ENCODE measurements at places on chromosomes 3 and 15. TPM values are rescaled to one million over a fixed set of nuclear protein-coding genes. Genes with fewer than 3 reads are reported as not detected.

DNA sequence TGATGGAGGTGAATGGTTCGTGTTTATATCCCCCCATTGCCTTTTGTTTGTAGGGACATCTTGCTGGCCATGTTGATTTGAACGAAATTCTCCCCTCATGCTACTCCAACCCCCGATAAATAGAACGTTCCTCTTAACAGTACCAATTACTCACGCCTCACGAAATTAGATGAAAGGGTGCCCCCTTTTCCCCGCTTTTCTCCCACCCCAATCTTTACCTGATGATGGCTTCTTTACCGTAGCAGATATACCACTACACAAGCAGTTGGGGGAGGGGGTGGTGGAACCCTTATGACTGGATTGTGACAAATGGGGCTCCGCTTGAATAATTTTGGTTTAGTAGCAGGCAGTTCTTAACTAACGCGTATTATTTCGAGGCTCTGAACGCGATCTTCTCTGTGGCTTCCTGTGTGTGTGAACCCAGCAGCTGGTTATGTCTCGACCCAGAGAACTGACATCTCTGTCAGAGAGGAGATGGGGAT, 1.1 kb downstream of the PIAS1 start:
- peak; percentile 53 for DNase-seq
- no peaks in the 10 kb centered on the region for H3K36me3 ChIP-seq
- H3K27ac ChIP-seq, result peak overlapping the region; percentile 70
- H3K4me3 ChIP-seq, result peak overlapping the region; percentile 93
- peaks cover 55% of the 10 kb centered on the region for H3K4me1 ChIP-seq

GRCh38 chr3:120094776-120095225, 554 bp upstream of the GSK3B start:
- no peak overlapping the region for H3K4me3 ChIP-seq
- peaks cover 27% of the 10 kb centered on the region for H3K4me1 ChIP-seq
- DNase-seq, result peak; percentile 100
- peaks cover 8% of the 10 kb centered on the region for H3K36me3 ChIP-seq
- no peak overlapping the region for H3K27ac ChIP-seq

GRCh38 chr15:25407950-25408349, 30.9 kb downstream of the UBE3A start:
- no peak for DNase-seq
- peaks cover 37% of the 10 kb centered on the region for H3K4me1 ChIP-seq
- H3K4me3 ChIP-seq, result no peak overlapping the region

Gene SSR3
- 622 TPM for total RNA-seq

DNA sequence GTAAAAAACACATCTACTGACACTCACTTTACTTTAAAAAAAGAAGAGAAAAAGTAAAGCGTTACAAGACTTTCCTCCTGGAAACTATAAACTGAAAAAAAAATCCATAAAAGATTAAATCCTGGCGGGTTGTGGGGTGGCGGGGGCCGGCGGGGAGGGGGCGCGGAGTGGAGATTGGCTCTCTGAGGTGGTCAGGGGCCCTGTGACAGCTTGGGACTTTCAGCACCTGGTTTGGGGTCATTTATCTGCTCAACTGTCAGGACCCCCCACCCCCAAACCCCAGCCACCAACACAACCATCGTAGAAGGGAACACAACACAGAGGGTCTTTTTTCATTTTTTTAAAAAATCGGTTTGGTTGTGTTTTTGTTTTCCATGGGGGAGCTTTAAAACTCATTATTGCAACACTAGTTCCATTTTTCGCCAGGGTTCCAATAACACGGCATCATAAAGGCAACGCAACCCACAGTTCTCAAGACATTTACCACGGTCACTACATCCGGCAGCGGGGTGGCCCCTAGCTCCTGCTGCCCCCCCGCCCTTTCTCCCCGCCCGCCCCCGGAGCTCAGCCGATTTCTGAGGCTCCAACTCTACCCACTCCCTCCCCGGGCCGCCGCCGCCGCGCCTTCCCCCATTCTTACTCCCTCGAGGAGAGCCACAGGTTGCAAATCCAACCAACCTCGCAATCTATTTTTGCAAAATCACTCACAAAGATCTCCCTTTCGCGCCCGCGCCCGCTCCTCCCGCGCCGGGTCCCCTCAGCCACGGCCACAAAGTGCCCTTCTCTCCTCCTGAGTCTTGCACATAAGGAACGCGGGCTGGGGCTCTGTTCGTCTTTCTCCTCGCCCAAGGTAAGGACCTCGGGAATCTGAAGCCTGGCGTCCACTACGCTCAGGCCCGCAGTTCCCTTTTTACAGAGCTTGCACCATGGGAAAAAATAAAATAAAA, 1.8 kb downstream of the BCL6 start:
- peaks cover 5% of the 10 kb centered on the region for H3K27me3 ChIP-seq
- peak overlapping the region; percentile 100 for H3K27ac ChIP-seq
- peak overlapping the region; percentile 97 for H3K4me3 ChIP-seq
- DNase-seq, result peak; percentile 17
- H3K36me3 ChIP-seq, result peaks cover 14% of the 10 kb centered on the region

DNA sequence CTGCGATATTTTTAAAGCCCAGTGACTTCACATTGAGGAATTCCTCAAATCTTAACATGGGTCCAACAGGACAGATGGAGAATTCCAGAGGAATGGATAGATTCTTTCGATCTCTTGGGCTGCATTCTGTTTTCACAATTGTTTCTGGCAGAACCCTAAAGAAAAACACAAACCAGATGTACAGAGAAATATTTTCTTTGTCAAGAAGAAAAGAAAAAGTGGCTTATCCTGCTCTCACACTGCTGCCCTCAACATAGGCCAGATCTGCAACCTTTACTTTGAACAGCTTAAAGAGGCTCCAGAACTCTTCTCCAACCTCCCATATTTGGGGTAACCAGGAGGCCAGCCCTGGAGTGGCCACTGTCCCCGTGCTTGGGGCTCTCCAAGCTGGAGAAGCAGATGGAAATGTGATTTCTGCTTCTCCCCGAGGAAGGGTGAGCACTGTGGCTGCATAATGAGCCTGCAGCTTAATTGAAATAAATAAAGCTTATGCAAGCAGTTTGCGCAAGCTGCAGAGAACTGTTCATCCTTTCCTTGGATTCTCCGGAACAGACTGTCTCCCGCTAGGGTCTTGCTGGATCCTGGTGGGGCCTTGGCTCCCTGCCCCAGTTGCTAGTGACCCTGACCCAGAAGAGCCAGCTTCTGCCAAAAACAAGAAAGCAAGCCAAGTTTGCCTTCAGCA, 453.2 kb upstream of the PROK2 start:
- H3K4me3 ChIP-seq, result no peak overlapping the region
- DNase-seq, result no peak
- H3K36me3 ChIP-seq, result no peaks in the 10 kb centered on the region
- H3K27me3 ChIP-seq, result peaks cover 37% of the 10 kb centered on the region
- no peak overlapping the region for H3K27ac ChIP-seq

DNA sequence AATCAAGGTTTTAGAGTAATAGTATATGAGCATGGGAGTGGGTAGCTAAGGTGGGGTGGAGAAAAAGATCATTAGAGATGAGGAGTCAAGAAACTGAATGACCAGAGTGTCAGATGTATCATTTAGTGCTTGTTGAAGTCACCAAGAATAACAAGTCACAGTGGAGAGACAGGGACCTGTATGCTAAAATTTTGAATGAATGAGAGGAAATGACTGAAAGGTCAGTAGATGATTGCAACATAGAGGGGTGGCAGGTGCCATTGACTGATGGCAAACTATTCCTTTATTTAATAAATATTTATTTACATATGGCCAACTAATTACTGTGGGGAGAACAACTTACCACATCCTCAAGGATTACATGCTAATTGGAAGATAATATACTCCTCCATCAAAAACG, 75.0 kb upstream of the ANKRD28 start:
- no peaks in the 10 kb centered on the region for H3K36me3 ChIP-seq
- H3K4me1 ChIP-seq, result peaks cover 25% of the 10 kb centered on the region
- no peak overlapping the region for H3K27ac ChIP-seq
- no peak for DNase-seq
- no peak overlapping the region for H3K4me3 ChIP-seq
